NCI-H345 (cell line): ENCODE measurements at places on chromosomes 3 and 15.

DNA sequence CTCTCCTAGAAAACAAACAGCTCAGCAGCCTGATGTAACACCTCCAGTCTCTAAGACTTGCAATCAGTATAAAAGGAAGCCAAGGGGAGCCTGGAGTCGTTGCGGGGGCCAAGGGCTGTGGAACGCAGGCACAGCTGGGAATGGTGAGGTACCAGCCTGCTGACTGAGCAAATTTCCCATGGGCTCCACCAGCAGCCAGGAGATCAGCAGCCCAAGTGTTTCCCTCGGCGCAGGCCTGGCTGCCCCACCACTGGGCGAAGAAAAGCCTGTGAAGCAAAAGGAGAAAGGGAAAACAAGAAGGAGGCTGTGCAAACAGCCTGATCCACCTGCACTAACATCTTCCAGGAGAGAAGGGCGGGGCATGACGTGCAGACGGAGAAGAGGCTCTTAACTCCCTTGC lies 155.3 kb downstream of the SHQ1 start:
- no peak for DNase-seq

DNA sequence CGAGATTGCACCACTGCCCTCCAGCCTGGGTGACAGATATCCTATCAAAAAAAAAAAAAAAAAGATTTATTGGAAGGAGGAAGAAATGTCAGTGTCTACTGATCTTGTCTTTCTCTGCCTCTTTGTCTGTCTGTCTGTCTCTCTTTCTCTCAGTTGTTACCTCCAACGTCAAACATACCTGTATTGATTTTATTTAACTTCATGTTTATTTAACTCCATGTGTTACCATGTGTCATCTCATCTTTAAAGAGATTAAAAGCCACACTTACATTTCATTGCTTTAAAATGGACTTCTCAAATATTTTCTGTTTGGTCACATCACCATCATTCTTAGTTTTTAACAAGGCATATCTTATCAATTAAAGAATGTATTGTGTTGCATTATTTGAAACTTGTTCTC lies 9.4 kb downstream of the CLDN11 start:
- DNase-seq: no peak

DNA sequence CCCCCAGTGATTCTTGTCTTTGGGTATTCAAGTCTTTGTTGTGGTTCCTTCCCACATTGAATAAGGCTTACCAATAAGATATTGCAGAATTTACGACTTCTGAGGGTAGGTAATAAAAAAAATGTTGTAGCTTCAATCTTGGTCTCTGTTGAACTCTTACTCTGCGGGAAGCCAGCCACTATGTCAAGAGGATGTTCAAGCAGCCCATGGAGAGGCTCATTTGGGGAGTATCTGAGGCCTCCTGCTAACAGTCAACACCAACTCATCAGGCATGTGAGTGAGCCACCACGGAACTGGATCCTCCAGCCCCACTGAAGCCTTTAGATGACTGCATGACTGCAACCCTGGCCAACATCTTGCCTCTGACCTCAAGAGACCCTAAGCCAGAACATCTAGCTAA lies 3.2 kb upstream of the TBC1D23 start:
- no peak for DNase-seq

DNA sequence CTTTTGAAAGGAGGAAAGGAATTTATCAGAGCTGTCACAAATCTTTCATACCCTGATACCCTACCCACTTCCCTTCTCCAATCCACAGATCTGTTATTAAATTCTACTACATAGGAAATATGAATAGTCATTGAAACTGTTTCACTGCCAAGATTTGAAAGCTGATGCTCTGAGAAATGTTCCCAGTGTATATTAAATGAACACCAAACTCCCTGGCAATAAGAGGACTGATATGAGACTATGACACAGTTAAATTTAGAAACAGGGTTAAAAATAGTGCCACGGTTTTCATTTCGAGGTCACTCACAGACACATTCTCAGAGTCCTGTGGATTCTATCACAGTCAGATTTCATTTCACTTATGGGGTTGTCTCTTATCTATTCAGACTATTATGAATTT lies 27.2 kb upstream of the GBE1 start:
- no peak for DNase-seq

DNA sequence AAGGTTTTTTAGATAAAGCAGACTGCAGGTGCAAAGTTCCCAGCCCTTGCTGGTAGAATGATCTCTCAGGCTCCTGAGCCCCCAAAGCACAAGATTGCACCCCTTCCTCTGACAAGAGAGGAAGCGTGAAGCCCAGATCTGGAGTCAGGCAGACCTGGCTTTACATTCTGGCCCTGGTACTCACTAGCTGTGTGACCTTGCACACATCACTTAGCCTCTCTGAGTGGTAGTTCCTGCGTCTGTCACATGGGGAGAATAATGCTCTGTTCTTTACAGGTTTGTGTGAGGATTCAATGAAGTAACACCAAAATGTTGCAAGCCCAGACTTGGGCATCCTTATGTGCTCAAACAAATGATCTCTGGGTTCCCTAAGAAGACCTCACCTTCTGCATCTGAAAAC lies 141.5 kb downstream of the SMAD6 start:
- no peak for DNase-seq

GRCh38 chr3:194081826-194082225 lies 54.1 kb upstream of the HES1 start:
- no peak for DNase-seq

GRCh38 chr15:75928680-75929608 lies 25.3 kb downstream of the FBXO22 start:
- DNase-seq: no peak

GRCh38 chr3:174444391-174444790 lies 414.7 kb upstream of the NAALADL2 start:
- DNase-seq: no peak

DNA sequence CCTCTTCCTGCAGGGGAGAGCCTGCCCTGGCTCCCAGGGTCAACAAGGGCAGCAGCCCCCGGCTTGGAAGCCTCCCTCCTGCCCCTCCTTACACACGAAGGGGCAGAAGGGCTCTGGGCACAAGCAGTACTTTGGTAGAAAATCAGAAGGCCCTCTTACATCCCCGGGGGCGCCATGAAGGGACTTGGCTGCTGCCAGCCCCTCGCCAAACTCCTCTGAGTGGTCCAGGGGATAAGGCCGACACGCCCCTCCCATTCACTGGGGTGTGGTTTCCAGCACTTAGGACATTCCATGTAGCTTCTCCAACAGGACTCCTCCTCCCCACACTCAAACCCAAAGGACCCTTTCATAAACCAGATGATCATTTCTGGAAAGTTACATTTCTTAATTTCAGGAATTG lies 1.2 kb upstream of the ST8SIA2 start:
- DNase-seq: no peak

DNA sequence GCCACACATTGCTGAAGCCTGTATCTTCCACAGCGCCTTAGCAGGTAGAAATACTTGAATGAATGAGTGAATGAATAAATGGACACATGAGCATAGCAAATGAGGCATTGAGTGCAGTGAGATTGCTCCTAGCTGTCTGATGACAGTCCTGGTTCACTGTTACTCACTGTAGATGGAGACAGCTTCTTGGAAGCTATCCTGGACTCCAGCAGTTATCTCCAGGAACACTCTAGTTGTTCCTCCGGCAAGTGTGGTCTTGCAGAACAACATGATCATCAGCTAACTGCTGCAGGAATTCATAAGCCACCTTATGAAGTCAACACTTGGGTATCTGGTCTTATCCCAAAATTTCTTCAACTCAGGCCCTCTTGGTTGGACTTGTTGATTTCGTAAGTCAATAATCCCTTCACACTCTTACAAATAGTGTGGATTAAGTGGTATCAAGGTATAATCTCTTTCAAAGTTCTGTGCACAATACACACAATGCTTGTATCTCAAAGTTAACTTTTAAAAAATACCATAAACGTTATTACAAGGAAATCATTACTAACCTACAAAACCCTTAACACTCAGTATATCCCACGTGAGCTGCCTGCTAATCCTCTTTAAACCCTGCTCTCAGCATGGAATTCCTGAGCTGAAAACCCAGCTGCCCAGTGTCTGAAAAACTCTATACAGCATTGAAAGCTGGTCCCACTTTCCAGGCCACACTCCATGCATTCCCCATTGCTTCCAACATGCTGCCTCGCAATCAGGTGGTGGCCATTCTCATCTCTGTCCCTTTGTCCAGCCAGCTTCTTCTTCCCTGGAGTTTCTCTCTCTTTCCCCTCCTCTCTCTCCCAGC lies 14.4 kb upstream of the ZBTB38 start:
- DNase-seq: no peak

DNA sequence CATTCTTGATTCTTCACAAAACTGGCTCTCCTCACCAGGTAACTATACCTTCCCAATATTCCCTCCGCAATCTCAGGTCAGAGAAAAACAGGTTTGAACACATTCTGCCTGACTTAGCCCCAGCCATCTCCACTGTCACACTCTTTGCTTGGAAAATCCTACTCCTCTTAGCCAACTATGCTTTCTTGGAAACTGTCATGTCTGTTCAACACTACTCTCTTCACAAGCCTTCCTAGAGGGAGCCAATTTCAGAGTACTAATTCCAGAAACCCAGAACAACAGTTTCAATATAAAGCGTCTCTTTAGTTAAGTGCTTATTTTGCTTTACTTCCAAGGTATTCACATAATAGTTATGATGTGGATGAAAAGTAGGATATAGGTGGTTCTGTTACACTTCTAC lies 21.7 kb downstream of the MTMR10 start:
- DNase-seq: no peak

DNA sequence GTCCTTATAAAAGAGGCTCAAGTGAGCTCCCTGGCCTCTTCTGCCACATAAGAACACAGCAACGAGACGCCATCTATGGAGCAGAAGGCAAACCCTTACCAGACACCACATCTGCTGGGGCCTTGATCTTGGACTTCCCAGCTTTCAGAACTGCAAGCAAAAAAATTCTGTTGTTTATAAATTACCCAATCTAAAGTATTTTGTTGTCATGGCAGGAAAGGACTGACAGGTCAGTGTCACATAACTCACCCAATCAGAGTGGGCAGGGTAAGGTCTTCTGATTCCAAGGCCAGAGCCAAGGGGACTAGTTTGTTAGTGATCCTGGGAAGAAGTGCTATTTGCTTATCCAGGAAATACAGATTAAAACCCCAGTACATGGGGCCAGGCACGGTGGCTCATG lies 98.9 kb downstream of the HMG20A start:
- no peak for DNase-seq

DNA sequence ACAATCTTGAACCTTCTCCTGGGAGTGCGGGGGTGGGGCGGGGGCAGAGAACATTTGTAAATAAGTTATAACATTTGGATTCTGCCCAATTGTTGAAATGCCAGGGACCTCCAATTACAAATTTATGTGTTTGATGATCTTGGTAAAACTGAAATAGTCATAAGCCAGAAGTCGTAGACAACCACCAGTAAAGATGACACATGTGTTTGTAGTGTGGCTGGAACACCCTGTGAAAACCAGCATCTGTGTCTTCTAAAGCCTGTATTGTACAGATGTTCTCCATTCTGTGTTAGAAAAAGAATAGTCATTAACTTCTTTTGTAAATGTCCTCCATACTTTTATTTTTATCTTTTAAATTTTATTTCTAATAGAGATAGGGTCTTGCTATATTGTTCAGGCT lies 61.8 kb downstream of the ARIH1 start:
- DNase-seq: no peak

- DNase-seq: no peak
Measured at GRCh38 chr15:54836052-54836795, 360.5 kb downstream of the RSL24D1 start.

GRCh38 chr15:71679793-71680353 lies 130.5 kb upstream of the NR2E3 start:
- DNase-seq: no peak

DNA sequence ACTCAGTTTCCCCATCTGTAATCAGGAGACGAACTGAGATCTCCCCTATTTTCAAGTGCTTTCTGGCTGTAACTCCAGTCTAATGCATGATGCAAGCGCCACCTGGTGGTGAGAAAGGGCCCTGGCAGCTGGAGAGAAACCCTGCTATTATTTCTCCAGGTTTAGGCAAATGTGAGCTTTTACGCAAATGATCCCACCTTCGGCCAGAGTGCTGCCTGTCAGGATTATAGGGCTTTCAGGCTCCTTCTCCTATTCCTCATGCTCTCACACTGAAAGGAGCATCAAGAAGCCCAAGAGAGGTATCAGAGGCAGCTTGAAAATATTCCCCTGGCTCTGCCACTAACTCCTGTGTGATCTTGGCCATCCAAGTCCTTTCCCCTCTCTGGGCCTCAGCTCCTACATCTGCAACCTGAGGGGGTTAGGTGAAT lies 93.9 kb upstream of the RASGRF1 start:
- DNase-seq: peak; percentile 47
